ENCODE measurements at places on chromosomes 2 and 18.

DNA sequence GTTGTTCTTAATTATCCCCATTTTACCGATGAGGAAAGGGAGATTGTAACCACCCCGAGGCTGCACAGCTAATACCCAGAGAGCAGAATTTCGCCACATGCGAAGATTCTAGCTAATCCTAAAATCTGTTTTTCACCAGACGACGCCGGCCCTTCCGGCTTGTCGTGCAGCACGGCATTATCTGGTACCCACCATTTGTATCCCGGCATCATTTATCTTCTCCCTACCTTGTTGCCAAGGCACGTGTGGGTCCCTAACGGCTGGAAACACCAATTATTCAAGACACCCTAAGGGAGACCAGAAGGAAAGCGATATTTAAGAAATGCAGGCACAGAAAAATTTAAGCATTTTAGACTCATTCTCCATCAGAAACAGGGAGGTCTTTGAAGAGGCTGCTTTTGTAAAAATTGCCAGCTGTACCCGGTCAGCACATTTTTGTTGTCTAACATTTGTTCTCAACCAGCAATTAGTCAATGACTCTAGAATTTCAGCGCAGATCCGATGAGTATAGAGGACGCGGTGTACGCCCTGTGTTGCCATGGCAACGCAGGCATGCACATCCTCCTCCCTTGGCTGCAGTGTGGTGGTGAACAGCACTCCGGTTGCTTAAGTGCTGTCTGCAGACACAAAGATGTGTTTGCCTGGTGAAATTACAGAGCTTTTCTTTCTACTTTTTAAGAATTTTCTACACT, 111.6 kb downstream of the AGAP1 start:
- no peak for DNase-seq

- no peak for DNase-seq
Measured at GRCh38 chr18:50622865-50623393, 63.0 kb downstream of the MAPK4 start.

DNA sequence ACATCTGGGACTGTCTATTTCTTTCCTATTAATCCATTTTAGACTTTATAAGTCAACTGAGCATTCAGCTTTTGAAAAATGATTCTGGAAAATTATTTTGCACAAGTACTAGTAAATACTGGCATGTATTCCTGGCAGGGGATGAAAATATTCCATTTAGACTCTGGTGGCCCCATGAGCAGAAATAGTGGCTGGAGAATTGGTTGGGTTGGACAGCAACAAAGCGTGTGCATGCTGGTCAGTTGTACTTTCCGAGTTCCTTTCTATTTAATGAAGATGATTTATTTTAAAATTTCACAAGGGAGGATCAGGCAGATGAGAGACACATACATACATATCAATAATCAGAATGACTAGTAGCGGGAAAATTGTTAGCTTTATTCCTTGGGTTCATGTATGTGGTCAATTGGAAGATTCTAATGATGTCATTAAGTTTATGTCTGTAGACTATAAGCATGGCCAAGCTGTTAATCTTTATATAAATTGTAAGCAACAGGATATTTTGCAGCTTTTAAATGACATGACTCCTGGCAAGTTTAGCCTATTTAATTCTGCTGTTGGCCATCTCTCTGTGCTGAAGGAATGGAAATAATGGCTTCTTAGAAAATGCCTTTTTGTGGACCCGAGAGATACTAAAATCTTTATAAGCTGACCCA, 541.6 kb downstream of the SLC4A3 start:
- DNase-seq: no peak

GRCh38 chr18:26133652-26134051, at the start of gene PSMA8:
Gene PSMA8 (plus strand): TSS chr18:26133869. CDS start chr18:26133966, 97 bp downstream.
- DNase-seq: no peak

GRCh38 chr18:23706971-23707640, 17.9 kb downstream of the LAMA3 start:
- no peak for DNase-seq

- no peak for DNase-seq
Measured at GRCh38 chr2:202115479-202115971, 42.5 kb downstream of the KIAA2012 start.
